ENCODE measurements at places on chromosomes 16 and 17. TPM values are rescaled to one million over a fixed set of nuclear protein-coding genes. Genes with fewer than 3 reads are reported as not detected.

DNA sequence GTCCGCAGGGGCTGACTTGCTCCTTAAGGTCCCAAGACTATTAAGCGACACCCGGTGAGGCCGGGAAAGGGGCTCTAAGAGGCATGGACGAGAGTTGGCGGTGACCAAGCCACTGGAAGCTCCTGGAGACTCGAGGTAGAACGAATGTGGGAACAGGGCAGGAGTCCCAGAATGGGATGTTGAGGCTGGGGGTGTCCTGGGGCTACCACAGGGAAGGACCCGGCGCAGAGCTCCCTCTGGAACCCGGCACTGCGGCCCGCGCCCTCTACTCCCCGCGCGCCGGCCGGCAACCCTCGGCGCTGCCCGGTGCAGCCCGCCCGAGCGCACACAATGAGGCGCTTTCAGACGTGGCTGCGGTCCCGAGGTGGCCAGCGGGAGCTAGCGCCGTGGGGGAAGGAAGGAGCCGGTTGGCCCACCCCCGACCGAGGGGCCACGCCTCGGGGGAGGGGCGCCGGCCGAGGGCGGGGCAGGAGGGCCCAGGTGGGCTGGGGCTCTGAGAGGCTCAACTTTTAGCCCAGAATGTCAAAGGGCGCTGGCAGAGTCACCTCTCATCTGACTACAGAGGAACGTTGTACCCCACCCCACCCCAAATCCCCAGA lies at the start of gene CHST6:
Gene CHST6, minus strand, starts transcription at position 366 of the 599 bp plus-strand sequence. CDS start 15,613 bp downstream, outside the sequence.
- DNase-seq = no peak

DNA sequence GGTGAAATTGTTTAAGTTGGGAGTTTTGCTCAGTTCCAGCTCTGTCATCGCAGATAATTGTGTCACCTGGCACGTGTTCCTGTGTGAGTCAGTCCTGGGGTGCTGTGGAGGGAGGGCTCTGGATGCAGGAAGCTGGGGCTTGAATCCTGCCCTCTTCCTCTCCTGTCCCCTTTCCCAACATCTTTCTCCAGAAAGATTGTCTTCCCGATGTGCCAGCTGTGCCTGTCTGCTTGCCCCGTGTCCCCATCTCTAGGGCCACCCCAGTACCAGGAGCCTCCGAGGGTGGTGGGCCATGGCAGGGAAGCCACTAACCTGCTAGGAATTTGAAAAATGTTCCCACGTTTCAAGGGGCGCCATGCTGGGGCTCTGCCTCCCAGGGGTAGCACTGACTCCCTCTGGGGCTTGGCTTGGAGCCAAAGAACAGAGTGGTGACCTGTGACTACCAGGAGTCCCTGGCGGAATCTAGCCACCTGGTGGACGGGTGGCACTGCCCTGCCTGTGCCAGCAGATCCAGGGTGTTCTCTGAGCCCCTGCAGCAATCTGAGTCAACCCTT lies 198.1 kb downstream of the ENGASE start:
- DNase-seq = no peak

DNA sequence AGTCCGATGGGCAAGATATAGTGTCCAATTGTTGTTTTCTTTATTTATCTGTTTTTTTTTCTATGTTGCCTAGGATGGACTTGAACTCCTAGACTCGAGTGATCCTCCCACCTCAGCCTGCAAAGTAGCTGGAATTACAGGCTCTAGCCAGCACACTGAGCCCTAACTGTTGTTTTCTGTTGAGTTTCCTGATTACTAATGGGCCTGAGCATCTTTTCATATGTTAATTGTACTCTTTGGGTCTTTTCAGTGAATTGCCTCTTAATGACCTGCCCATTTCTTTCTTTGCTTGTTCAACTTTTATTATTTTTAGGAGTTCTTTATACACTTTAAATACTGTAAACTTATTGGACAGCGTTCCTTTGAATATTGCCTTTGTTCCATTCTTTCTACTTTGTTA lies 213.0 kb downstream of the HS3ST3B1 start:
- DNase-seq = no peak

TMEM97 gene
- total RNA-seq = 10.1 TPM

RAC3 gene
- 2.1 TPM for total RNA-seq

OR3A3 gene
- not detected for total RNA-seq

DNA sequence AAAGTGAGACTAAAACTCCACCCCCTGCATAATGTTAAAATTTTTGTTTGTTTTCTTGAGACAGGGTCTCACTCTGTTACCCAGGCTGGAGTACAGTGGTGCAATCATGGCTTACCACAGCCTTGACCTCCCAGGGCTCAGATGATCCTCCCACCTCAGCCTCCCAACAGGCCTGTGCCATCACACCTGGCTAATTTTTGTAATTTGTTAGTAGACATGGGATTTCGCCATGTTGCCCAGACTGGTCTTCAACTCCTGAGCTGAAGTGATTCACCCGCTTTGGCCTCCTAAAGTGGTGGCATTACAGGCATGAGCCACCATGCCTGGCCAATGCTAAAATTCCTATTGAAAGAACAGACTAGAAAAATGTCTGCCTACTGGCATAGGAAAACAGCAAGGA lies 103.8 kb downstream of the TRIM37 start:
- DNase-seq = no peak
